Astrocyte of the cerebellum (primary cell): ENCODE measurements at places on chromosomes 11 and 22.

GRCh38 chr11:87849216-87849615 is 326.0 kb downstream of the RAB38 start:
- no peak for DNase-seq

GRCh38 chr22:19800306-19800705 is 39.7 kb downstream of the TBX1 start:
- DNase-seq = no peak

DNA sequence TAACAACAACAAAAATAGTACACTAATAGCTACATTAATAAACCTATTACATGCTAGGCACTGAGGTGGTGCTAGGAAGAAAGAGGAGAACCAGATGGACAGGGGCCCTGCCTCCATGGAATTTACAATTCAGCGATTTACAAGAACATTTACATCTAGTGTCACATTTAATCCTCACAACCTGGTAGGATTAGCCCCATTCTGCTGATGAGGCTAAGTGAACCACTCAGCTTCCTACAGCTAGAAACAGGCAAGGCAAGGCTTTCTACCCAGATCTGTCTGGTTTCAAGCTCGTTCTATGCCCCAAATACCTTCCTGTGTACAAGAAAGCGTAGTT is 368.4 kb downstream of the BUD13 start:
- no peak for DNase-seq

DNA sequence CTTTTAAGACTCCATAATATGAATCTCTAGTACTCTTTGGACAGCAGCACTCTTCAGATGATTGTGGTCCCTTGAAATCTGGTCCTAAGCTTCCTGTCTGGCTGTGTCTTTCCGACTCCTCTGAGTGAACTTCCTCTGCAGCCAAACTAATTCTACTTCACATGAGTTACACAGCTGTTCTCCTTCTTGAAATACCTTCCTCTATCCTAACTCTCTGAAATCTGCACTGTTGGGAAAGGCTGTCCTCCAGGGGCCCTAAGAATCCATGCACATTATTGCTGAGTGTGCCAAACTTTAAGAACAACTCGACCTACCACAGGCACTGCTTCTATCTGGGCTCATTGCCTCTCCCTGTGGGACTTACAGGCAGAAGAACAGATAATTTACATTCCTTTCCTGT is 217.3 kb upstream of the ARHGAP42 start:
- no peak for DNase-seq

DNA sequence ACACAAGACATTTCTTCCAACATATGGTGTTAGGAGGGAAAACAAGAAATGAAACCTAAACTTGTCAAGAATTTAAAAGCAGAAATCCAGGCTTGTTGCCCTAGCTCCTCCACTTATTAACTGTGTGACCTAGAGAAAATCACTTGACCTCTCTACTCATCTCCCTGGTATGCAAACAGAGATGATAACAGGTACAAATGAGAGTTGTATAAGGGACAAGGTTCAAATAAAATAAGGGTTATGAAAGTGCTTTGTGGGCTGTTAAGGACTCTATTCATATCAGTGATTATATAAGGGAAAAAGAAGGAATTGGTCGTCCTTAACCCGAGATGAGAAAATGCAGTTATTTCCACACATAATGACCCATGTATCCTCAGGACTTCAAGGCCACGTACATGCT is 372.7 kb upstream of the TENM4 start:
- no peak for DNase-seq

DNA sequence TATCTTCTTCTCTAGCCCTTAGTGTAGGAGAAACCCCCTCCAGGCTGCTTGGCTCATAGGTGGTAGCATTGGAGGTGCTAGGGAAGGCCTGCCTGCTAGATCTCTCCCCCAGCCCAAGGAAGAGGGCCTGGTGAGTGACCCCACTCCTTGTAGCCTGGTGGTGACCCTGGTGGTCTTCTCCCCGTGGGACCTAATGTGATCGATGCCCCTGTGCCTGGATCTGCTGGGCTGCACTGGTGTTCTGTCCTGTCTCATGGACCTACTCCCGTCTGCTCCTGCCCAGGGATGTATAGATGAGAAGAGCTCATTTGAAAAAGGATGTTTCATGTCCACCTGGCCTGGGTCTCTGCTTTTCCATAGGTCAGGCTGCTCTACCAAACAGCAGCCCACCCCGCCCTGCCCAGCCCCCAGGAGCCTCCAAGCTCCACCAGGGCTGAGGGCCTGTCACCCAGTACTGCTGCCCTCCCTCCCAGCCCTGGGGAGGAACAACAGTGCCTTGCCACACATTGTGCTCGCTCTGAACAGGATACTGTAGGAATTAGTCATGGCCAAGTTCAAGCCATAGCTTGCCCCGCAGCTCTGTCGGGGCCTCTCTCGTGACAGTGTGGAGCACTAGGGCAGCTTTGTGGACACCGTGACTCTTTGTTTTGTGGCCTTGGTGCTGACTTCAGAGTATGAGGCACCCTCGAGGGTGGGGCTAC is 19.7 kb downstream of the SLC37A2 start:
- peak; percentile 13 for DNase-seq

GRCh38 chr22:42217019-42217751 is 53.3 kb downstream of the TCF20 start:
- DNase-seq = no peak

- no peak for DNase-seq
Measured at GRCh38 chr11:8086001-8086479, 5.0 kb downstream of the TUB start.

DNA sequence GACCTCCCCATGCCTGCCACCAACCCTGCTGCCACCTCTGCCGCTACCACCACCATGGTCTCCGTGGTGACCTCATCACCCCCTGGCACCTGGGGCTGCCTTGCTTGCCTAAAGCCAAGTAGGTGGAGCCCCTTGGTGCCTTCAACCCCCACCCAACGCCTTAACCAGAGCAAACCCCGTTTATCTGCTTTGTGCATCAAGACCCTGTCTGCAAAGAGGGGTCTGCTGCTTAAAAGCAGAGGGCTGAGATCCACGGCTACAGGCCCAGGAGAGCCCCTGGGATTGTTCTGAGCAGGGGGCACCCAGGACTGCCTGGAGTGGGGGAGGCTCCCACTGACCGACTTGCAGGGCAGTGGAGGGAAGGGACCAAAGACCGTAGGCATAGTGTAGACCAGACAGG is 4.9 kb upstream of the PPIL2 start:
- no peak for DNase-seq

GRCh38 chr11:103164093-103164796 is 55.0 kb downstream of the DYNC2H1 start:
- no peak for DNase-seq

DNA sequence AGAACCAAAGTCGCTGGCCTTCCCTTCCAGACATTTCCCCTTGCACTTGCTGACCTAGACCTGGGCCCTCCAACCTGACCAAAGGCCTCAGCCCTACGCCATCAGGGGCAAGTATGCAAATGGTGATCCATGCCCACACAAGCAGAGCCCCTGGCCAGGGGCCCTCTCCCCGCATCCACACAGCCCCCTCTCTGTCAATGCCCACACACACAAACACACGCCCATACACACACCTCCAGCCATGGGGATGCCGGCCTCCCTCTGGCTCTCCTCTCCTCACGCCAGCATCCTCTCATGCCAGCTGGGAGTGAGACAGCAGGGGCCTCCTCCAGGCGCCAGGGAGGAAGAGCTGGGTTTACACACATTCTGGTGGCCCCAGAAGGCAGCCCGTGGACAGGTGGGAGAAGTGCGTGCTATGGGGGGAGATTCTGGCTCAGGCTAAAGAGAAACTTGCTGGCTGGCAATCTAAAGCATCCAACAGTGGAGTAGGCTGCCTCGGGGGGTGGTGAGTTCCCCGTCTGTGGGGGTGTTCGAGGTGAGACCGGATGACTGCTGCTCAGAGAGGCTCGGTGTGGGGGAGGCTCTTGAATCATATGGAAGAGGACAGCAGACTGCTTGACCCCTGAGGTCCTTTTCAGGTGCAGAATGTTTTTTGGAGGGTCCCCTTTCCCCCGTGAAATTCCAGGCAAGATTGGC is 4.8 kb downstream of the NRXN2 start:
- DNase-seq = no peak

DNA sequence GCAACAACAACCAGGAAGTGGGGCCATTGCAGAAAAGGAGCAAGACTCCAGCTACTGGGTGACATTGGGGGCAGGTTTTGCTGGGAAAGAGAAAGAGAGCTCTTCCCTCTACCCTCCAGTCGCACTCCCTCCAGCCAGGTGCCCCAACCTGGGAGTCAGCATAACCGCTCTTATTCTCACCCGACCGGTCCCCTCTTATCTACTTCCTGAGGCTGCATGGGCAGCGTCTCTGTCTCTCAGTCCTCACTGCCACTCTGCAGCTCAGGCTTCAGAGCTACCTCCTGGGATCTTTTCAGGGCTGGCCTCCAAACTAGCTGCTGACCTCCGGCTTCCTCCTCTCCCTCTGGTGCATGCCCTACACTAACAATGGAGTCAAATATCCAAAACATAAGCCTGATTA is 5.1 kb downstream of the ZNF70 start:
- no peak for DNase-seq

- no peak for DNase-seq
Measured at GRCh38 chr11:92623055-92623454, 346.4 kb upstream of the MTNR1B start.

GRCh38 chr11:35274909-35275785 is 136.2 kb downstream of the CD44 start:
- no peak for DNase-seq

DNA sequence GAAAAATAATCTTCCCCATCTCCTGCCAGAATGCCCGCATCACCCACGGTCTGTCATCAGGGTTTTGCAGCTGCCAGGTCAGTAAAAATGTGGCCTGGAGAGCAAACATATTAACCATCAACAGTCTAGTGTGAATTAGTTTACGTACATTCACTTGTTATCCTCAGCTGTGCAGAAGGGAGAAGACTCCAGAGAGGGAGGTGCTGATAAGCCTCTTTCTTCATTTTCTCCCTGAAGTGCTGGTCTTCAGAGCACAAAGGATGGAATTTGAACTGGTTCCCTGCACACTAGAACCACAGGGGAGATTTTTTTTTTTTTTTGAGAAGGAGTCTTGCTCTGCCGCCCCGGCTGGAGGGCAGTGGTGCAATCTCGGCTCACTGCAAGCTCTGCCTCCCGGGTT is 8.2 kb downstream of the FGF19 start:
- DNase-seq = no peak

- no peak for DNase-seq
Measured at GRCh38 chr11:130452940-130453339, 4.5 kb downstream of the ADAMTS15 start.

DNA sequence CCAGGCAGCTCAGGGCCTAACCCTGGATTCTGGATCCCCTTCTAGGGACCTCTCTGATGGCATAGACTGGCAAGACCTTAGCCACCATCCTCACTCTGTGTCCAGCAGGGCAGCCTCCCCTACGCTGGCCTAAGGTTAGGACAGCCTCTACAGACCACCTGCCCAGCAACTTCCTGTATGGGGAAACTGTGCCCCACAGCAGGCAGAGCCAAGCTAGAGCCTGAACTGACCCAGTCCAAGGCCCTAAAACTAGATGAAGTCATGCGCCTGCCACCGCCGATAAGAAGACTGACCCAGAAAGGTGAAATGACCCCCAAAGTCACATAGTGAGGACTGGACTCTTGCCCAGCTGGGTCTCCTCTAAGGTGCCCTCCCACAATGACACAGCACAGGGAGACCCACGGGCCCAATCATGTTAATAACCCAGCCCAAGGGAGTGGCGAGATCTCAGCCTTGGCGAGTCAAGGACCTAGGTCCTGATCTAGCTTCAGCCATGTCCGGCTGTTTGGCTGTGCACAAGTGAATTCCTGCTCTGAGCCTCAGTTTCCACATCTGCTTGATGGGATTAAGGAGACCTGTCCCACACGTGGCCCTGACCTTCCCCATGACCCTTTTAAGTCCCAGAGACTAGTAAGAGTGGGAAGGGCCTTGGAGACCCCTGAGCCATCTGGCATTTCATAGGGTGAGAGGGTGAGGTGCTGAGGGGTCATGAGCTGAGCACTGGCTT is 17.6 kb downstream of the STARD10 start:
- DNase-seq = no peak

- DNase-seq = no peak
Measured at GRCh38 chr11:128892866-128893565, 1.9 kb downstream of the KCNJ5 start.

GRCh38 chr11:17596711-17597110 is 49.7 kb downstream of the OTOG start:
- no peak for DNase-seq

DNA sequence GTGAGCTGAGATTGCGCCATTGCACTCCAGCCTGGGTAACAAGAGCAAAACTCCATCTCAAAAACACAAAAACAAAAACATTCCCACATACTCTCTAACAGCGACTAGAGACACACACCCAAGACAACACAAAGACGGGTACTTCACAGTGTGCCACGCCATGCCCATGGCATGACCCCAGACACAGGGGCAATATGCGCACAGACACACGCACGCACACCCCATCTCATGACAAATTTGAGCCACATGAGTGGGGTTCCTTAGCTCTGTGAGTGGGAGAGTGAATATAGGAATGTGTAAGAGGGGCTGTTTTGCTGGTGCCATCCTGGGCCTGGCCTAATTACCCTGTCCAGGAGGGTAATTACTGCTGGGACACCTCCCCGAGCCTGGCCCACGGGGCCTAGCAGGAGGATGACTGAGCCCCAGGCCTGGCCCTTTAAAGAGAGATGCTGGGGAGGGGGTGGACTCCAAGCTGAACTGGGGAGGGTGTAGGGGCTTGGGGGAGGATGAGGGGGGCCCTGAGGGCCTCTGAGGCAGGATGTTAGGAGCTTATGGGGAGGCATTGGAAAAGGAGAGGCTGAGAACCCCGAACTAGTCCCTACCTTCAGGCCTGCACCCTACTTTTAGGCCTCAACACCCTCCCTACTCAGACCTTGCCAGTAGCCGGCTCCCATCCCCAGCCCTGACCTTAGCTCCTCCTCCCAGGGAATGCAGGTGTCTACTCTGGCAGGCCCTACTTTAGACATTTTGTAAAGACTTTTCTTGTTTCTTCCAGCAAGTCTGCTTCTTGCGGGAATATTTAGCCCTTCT is 1.5 kb downstream of the LTBP3 start:
- DNase-seq = no peak

DNA sequence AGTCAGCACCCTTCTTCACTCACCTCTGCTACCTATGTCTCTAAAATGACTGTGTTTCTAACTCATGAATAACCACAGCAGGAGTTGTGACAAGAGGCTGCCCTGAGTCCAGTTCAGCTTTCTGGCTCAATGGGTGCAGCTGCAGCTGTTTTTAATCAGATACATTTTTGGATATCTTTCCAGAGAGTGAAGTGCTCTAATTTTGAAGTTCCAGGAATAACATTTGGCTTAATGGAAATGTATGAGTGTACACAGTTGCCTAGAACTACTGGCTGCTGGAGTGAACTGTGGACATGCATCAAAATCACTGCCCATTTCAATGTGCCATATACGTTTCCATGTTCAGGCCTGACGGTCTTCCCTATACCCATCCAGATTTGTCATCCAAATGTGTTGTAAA is 769.5 kb upstream of the ANO3 start:
- no peak for DNase-seq
